ENCODE measurements at places on chromosomes 3 and 15. TPM values are rescaled to one million over a fixed set of nuclear protein-coding genes. Genes with fewer than 3 reads are reported as not detected.

WDR49 gene
- not detected for total RNA-seq

SEMA7A gene
- 2.9 TPM for total RNA-seq

INSYN1 gene
- total RNA-seq = 2.4 TPM

IGDCC3 gene
- 0.20 TPM for total RNA-seq

ACTRT3 gene
- 2.5 TPM for total RNA-seq

CEMIP gene
- total RNA-seq = 2.2 TPM

TMEM108 gene
- total RNA-seq = not detected

C15orf62 gene
- total RNA-seq = 0.08 TPM

MLF1 gene
- total RNA-seq = 27.6 TPM

GHSR gene
- total RNA-seq = not detected

PRTG gene
- total RNA-seq = 9.6 TPM

ARIH1 gene
- 76.2 TPM for total RNA-seq

RLBP1 gene
- total RNA-seq = not detected

FAM81A gene
- total RNA-seq = 13.3 TPM

ZKSCAN7 gene
- not detected for total RNA-seq

SPTSSB gene
- total RNA-seq = not detected

IGF2BP2 gene
- 9.9 TPM for total RNA-seq

Data from A549 treated with RU486 at 1 μM for 4 hours (cell line).